ENCODE measurements at places on chromosomes 11 and 22.

- no peak for DNase-seq
Observed at GRCh38 chr11:11349106-11349825, 3.8 kb downstream of the CSNK2A3 start.

- no peak for DNase-seq
Observed at GRCh38 chr11:30333405-30333804, 10.5 kb downstream of the ARL14EP start.

- DNase-seq, result no peak
Observed at GRCh38 chr11:17917556-17917955, 95.3 kb downstream of the SERGEF start.

- no peak for DNase-seq
Observed at GRCh38 chr11:60935676-60936442, 11.6 kb downstream of the TMEM132A start.

DNA sequence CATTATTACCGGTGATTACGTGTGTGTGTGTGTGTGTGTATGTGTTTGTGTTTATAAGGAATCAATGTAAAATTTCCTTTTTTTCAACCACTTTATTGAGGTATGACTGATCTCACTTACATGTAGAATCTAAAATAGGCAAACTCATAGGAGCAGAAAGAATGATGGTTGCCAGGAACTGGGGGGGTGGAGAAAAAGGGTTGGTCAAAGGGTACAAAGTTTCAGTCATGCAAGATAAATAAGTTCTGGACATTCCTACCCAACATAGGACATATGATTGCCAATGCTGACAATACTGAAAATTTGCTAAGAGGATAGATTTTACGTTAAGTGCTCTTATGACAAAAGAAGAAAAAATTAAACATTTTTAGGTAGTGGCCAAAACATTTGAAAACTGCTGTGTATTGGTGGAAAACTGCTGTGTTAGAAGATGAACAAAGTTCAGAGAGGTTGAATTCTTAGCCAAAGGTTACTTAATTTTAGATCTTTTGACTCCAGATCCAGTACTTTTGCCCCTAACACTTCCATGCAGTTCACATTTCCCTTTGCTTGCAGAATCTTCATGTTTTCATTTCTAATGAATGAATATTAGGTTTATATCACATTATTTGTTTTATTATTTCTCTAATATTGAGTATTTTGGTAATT lies 49.5 kb downstream of the NNMT start:
- no peak for DNase-seq

DNA sequence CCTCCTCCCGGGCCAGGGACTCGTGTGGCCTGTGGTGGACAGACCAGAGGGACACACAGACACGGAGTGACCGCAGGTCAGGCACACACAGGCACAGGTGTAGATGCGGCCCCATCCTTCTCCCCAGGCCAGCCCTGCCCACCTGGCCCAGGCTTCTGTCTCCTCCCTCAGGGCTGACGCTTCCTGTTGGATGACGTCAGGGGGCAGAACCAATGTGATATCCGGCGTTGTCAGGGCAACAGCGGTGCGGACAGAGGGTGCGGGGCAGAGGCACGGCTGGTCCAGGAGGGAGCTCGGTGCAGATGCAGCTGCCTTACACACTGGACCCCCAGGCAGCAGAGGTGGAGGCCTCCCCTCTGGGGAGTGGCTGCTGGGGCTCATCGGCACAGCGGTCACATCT lies 2.9 kb upstream of the TUBGCP6 start:
- peak; percentile 38 for DNase-seq

DNA sequence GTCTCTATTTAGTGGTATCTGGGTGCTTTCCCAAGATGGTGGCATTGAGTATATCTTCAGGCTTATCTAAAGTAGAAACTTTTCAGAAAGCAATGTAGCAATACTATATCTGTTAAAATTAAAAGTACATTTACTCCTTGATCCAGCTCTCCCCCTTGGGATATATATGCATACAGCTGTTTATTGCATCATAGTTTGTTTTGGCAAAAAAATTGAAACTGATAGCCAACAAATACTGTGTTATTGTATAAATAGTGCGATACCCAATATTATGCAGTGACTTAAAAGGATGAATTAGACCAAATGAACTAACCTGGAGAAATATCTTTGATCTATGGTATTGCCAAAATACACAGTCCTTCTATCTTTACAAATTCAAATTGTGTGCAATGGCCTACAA lies 8.4 kb upstream of the OR10A3 start:
- no peak for DNase-seq

GRCh38 chr11:125890447-125891100 lies 3.1 kb downstream of the HYLS1 start:
- no peak for DNase-seq

DNA sequence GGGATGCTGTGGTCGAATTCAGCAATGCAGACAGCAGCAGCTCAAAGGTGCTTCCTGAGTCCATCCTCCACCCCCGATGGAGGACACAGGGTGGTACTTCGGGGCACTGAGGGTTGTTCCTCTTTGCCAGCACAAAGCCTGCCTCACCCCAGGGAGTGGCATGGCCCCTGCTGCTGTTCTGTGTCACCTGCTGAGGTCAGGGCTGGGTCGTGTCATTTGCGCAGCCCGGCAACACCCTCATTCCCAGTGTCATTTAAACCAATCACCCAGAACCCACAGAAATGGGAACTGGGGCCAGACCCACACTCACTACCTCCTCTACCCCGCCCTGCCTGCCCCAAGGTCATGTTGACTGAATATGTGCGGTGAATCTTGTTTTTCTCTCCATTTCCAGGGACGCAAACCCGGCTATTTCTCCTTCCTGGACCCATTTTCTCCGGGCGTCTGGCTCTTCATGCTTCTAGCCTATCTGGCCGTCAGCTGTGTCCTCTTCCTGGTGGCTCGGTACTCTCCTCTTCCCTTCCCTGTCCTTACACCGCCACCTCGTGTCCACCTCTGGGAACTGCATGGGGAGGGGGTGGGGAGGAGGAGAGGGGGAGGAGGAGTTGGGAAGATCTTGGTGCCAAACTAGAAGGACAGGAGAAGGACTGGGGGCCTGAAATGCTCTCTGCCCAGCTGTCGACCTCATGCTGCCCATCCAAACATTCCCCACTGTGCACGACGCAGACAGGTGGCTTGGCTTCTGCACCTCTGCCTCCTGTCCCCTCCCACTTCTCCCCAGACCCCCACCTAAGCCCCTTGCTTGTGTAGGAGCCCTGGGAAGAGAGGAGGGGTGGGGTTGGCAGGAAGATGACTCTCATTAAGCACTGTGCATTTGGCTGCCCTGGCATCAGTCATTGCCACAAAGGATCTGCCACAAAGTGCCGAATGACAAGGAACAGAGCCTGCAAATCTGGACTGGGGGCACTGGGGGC lies 71.2 kb upstream of the TBCEL start:
- peak; percentile 13 for DNase-seq

- no peak for DNase-seq
Observed at GRCh38 chr11:92473736-92474135, 249.1 kb downstream of the FAT3 start.

DNA sequence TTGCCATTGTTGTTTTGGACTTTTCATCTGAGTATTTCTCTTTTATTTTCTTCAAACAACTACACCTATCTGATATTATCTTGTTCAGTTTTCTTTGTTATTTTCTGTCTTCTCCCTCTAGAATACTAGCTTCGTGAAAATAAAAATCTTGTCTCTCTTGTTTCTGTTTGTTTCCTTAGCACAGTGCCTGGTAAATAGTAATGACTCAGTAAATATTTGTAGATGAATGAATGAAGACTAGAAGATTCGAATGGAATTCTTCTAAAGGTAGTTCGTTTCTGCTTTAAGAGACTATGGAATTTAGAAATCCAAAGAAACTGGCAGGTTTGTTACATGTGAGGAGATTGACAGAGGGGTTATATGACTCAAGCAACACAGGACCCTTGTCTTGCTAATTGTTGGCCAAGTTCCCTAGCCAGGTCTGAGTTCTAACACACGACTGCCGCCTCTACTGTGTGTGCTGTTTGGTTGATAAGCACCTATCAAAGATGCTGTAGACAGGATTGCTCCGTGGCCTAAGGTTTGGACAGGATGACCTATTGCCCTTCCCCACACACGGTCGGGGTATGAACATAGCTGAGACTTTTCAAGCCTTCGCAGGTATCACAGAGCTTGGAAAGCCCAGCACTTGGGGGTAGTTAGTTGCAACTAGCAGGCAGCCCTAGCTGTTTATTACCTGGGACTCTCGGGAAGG lies 831 bp upstream of the TMEM135 start:
- no peak for DNase-seq

- DNase-seq, result no peak
Observed at GRCh38 chr22:27198518-27199035, 541.2 kb downstream of the MIAT start.

DNA sequence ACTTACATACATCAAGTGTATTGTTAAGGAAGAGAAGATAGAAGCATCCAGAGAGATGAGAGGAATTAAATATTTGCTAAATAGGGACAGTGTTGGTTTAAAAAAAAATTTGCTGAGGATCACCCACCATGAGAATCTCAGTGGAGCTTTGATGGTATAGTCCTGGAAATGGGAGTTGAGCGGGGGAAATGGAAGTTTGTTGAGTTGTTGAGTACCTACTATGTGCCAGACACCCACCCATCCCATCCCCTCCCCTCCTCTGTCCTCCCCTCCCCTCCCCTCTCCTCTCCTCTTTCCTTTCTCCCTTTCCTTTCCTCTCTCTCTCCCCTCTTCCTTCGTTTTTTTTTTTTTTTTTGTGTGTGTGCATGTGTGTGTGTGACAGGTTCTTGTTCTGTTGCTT lies 4.7 kb upstream of the MFRP start:
- no peak for DNase-seq

DNA sequence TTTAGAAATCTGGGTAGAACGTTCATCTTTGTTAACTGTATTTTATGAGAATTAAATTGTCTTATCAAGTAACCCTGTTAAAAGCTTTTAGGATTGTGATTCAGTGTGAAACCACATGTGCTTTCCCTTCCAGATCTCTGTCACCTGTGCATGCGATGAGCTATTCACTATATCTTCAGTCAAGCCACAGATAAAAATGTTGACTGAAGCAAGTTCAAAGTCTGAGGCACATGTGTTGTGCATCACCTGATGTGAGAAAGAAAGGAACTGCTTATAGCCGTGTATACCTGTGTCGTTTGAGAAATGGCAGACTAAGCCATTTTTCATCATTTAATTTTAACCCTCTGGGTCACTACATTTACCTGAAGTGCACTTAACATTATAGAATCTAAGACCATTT lies 1088.9 kb upstream of the TENM4 start:
- DNase-seq, result no peak

GRCh38 chr22:38704654-38705234 lies 1.0 kb upstream of the GTPBP1 start:
- no peak for DNase-seq

DNA sequence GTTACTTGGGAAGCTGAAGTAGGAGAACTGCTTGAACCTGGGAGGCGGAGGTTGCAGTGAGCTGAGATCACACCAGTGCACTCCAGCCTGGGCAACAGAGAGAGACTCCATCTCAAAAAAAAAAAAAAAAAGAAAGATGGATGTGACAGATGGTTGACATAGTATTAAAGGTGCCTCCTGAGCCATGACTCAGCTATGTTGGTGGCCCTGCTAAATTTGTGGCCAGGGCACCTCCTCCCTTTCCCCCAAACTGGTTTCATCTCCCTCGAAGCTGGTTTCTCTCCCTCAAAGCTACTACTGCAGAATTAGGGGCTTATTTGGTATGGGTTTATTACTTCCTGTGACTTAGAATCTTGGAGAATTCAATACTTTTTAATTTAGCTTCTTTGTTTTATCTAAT lies 31.5 kb downstream of the SDHD start:
- no peak for DNase-seq

DNA sequence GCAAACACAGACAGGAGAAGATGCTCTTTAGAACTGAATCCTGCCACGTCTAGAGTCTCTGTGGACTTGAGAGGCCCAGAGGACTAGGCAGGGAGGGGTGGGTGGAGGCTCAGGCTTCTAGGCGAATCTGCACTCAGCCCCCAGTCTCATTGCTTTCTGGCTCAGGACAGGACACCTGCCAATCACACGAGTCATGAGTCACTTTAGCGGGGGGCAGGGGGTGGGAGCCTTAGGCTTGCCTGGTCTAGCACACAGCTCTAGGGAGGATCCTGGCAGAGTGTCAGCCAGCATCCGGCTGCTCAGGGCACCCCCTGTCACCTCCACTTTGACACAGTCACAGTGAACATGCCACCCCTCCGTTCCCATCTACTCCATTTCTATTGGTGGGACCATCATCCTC lies 167.7 kb downstream of the CEP164 start:
- DNase-seq, result no peak

- no peak for DNase-seq
Observed at GRCh38 chr11:134060316-134060715, 8.6 kb upstream of the JAM3 start.

DNA sequence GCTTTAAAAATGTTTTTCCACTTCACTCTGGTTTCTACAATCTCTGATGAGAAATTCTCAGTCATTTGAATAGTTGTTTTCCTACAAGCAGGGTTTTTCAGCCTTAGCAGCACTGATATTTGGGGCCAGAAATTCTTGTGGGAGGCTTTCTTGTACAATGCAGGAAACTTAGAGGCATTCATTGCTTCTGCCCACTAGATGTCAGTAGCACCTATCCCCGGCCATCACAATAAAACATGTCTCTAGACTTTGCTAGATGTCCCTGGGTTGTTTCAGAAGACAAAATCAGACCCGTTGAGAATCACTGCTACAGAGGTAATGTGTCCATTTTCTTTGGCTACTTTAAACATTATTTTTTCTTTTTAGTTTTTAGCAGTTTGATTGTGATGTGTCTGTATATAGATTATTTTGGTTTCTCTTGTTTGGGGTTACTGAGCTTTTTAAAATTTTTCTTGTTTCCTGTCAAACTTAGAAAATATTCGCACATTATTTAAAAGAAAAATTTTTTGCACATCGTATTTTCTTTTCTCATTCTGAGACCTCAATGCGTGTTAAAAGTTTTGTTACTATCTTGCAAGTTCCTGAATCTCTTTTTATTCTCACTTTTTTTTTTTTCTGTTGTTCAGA lies 60.8 kb upstream of the CCDC179 start:
- DNase-seq, result no peak

- DNase-seq, result no peak
Observed at GRCh38 chr11:59944720-59945119, 6.5 kb downstream of the OOSP1 start.

DNA sequence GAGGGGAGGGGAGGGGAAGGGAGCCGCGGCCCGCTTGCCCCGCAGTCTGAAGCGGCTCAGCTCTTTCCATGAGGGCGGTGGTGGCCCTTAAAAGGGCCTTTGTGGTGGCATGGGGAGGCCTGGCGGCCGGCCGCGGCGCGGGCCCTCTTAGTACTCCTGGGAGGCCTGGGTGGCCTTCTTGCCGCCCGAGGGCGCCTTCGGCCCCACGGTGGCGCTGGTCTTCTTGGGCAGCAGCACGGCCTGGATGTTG lies 6.9 kb downstream of the DPAGT1 start:
- DNase-seq, result no peak

DNA sequence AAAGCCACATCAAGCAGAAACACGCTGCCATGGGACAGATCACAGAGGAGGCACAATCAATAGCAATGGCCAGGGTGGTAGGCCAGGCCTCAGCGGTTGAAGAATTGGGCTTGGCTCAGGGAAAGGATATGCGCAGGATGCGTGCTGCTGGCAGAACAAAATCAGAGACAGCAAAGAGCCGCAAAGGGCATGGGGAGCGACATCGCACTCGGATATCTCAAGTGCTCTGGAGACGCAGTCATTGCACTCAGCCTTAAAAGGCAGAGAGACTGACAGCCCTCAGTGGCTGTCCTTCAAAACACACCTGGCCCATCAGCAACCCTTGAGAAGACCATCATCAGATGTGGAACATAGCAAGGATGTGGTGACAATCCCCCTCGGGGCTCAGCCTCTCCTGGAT lies 50.5 kb downstream of the CSNK2A3 start:
- DNase-seq, result no peak

- DNase-seq, result no peak
Observed at GRCh38 chr11:43508511-43508918, 149.8 kb downstream of the TTC17 start.

GRCh38 chr11:81377418-81377817 lies 1356.2 kb downstream of the FAM181B start:
- no peak for DNase-seq

Data from stimulated activated naive CD4-positive, alpha-beta T cell treated with Interleukin-2 at 50 U/mL for 16 hours (primary cell).